Esophagus squamous epithelium (tissue), 5 donors: ENCODE measurements at places on chromosomes 12 and 14. TPM values are rescaled to one million over a fixed set of nuclear protein-coding genes. Genes with fewer than 3 reads are reported as not detected.
A peak's percentile ranks its signal among the peaks of the same experiment; 100 is the strongest.

DNA sequence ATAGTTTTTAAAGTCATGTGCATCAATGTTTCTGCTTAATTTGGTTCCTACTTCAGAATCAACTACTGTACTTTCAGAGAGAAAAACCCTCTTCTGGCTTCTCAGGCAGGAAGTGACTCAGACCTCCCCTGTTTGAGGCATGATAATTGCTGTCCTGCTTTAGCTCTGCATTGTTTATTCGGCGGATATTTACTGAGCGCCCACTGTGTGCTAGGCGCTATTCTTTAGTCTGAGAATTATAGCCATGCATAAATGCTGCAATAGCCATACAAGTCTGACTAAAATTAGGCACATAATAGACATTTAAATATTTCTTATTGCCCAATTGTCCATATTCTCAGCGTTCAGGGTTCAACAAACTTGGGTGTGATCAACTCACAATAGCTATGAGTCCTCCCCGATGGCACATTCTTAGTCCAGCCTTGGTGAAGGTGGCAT lies 6.1 kb upstream of the AMIGO2 start:
- H3K27me3 ChIP-seq: no peaks in the 10 kb centered on the region
- no peaks in the 10 kb centered on the region for H3K36me3 ChIP-seq
- DNase-seq: no peak
- H3K4me3 ChIP-seq: no peak overlapping the region
- H3K4me1 ChIP-seq: peaks cover 13% of the 10 kb centered on the region
- H3K27ac ChIP-seq: no peak overlapping the region

- peaks cover 44% of the 10 kb centered on the region for H3K36me3 ChIP-seq
- DNase-seq: no peak
- H3K4me3 ChIP-seq: peak overlapping the region; percentile 85
These were observed 525 bp downstream of the ATP5F1B start for GRCh38 chr12:56645201-56645716.

DNA sequence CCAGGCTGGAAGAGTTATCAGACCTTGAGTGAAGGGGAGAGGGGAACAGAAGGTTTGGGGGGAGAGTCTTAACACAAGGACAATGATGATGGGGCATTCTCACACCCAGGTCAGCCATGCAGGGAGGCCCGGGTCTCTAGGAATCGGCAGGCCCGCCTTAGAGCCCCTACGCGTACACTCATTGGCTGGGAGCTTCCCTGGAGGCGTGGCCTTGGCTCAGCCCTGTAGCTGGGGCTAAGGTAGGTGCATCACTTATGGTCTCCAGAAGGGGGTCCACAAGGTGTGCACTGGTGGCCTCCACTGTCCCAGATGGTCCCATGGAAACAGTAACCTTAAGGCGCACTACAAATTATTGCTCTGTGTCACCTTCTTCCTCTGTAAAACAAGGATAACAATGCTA lies 660.1 kb downstream of the MED13L start:
- no peaks in the 10 kb centered on the region for H3K36me3 ChIP-seq
- DNase-seq: no peak
- H3K4me1 ChIP-seq: no peaks in the 10 kb centered on the region
- H3K4me3 ChIP-seq: no peak overlapping the region
- H3K27me3 ChIP-seq: no peaks in the 10 kb centered on the region

DNA sequence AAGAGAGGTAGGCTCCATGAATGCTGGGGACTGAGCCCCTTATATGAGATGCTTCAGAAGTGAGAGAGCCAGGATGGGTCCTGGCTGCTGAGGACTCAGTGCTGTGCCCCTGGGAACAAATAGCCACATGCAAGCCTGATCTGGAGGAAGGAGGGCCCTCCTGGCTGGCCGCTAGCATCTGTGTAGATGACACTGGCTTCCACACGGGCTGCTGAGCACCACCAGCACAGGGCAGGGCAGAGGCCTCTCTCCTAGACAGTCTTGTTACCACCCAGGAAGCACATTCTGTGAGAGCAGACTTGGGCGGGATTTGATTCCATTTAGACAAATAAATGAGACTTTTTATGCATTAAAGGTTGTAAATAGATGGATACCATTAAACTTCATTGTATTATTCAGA lies 48.0 kb downstream of the ZNF664 start:
- H3K36me3 ChIP-seq: no peaks in the 10 kb centered on the region
- H3K4me1 ChIP-seq: no peaks in the 10 kb centered on the region
- no peak overlapping the region for H3K27ac ChIP-seq
- no peaks in the 10 kb centered on the region for H3K27me3 ChIP-seq

DNA sequence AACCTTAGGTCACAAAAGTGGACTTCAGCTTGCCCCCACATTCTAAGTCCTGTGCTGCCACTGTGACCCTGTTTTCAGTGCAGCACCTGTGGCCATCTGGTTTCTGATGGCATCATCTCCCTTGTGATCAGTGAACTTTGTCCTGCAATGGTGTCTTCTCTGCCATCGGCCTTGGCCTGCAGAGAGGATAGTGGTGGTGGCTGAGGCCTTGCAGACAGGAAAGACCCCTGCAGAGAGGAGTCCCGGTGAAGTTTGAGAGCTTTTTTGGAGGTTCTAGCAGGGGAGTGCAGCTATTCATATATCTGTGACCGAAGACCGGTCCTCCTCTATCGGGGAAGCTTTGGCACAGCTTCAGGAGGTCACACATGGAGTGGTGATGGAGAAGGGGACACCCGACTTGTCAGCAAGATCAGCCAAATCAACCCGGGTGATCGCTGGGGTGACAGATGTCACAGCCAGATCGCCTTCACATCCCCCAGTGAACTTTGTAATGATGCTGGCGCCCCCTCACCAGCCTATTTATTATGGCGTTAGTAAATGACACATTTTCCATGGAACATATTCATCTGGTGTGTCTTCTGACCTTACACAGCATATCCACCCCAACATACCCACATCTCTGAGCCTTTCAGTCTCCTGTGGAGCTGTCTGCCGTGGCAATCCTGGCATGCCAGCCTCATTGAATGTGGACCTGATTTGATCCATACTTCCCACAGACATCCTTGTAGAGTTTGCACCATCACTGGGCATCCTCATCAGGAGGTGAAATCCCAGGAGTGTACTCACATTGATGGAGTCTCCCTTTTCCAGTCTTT lies 136.1 kb downstream of the PAPOLA start:
- no peak overlapping the region for H3K4me3 ChIP-seq
- no peak overlapping the region for H3K27ac ChIP-seq
- no peaks in the 10 kb centered on the region for H3K4me1 ChIP-seq
- H3K27me3 ChIP-seq: no peaks in the 10 kb centered on the region
- no peak for DNase-seq

- H3K4me3 ChIP-seq: no peak overlapping the region
- no peak for DNase-seq
- H3K27ac ChIP-seq: peak overlapping the region; percentile 83
- H3K27me3 ChIP-seq: no peaks in the 10 kb centered on the region
- H3K36me3 ChIP-seq: no peaks in the 10 kb centered on the region
- H3K4me1 ChIP-seq: peaks cover 49% of the 10 kb centered on the region
These were observed 23.7 kb upstream of the PPP1R13B start for GRCh38 chr14:103870891-103871595.

- no peak overlapping the region for H3K27ac ChIP-seq
- no peak for DNase-seq
- no peak overlapping the region for H3K4me3 ChIP-seq
- no peaks in the 10 kb centered on the region for H3K36me3 ChIP-seq
- no peaks in the 10 kb centered on the region for H3K27me3 ChIP-seq
These were observed 411.0 kb upstream of the OR4E1 start for GRCh38 chr14:22084393-22085281.

DNA sequence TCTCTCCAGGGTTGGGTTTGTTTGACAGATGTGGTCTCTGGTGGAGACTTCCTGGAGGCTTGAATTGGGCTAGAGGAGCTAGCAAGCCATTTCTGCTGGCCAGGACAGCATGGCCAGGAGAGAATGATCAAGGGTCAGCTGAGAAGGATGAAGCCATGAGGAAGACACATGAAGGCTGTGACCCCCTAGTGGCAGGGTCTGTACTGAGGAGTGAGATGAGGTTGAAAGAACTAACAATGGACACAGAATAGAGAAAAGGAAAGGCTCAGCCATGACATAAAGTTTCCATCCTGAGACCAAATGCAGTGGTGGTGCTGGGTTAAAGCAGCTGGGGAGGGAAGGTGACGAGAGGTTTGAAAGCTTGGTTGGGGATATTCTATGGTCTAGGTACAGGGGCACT lies 89.9 kb downstream of the NT5DC3 start:
- no peak for DNase-seq
- peaks cover 6% of the 10 kb centered on the region for H3K27me3 ChIP-seq
- H3K4me1 ChIP-seq: no peaks in the 10 kb centered on the region
- no peak overlapping the region for H3K4me3 ChIP-seq
- no peaks in the 10 kb centered on the region for H3K36me3 ChIP-seq
- no peak overlapping the region for H3K27ac ChIP-seq

GRCh38 chr12:25725470-25725869 lies 172.4 kb upstream of the LMNTD1 start:
- no peaks in the 10 kb centered on the region for H3K36me3 ChIP-seq
- no peak for DNase-seq
- no peaks in the 10 kb centered on the region for H3K27me3 ChIP-seq
- H3K27ac ChIP-seq: no peak overlapping the region

DNA sequence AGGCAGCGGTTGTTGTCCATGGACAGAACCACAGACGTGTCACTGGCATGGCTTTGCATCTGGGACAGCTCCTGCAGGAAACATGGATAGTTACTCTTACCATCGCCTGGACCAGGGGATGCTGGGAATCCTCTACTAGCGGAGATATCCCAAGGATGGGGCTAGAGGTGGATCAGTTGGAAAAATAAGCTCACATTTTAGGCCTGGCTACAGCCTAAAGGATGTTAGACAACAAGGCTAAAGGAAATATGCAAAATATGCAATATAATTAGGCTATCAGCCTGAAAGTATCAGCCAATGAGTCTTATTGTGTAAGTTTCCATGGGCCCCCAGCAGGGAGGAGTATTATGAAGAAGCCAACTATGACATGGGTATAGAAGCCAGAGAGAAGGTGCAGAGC lies 5.0 kb downstream of the KRT76 start:
- H3K4me1 ChIP-seq: no peaks in the 10 kb centered on the region
- no peaks in the 10 kb centered on the region for H3K36me3 ChIP-seq

GRCh38 chr12:42794806-42795205 lies 205.3 kb upstream of the PRICKLE1 start:
- no peaks in the 10 kb centered on the region for H3K27me3 ChIP-seq
- DNase-seq: no peak
- H3K4me1 ChIP-seq: no peaks in the 10 kb centered on the region
- H3K27ac ChIP-seq: no peak overlapping the region
- no peak overlapping the region for H3K4me3 ChIP-seq
- no peaks in the 10 kb centered on the region for H3K36me3 ChIP-seq

- DNase-seq: no peak
- peaks cover 39% of the 10 kb centered on the region for H3K4me1 ChIP-seq
- peak overlapping the region; percentile 19 for H3K27ac ChIP-seq
- H3K36me3 ChIP-seq: no peaks in the 10 kb centered on the region
- no peaks in the 10 kb centered on the region for H3K27me3 ChIP-seq
These were observed 135.6 kb upstream of the HIF1A start for GRCh38 chr14:61559641-61560201.

DNA sequence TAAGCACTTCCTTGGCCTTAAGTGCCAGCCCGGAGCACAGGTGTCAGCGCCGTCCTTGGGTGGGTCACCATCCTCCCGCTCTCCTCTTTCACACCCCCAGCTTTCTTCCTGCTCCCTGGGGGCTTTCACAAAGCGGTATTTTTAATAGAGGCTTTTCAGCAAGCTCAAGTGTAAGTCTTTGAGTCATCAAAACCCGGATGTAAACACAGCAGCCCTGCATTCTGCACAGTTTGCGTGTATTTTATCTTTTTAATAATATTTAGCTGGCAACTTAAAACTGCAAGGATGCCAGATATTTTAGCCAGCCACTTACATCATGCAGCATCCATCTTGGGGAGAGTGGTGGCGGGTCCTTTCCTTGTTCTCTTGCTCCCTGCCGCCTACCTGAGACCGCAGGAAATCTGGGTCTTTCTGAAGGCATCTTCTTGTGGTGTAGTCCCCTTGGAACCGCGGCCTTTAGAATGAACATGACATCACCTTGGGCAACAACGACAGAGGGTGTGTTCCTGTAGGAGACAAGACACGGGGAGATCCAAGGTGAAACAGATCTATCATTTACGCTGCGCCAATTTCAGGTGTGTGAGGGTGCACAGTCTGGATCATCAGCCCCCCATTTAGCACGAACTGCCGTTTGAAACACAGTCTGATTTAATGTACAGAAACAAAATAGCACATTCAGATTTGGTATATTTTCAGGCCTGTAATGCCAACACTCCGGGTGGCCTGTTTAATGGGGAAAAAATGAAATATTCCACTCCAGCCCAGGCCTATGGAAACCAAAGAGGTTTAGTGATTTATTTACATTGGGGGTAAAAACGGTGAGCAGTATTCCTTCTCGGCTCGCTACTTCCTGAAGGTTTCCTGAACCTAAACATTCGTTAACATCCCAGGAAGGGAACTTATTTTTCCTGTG lies 12.5 kb upstream of the IRF2BPL start:
- no peaks in the 10 kb centered on the region for H3K27me3 ChIP-seq
- peaks cover 100% of the 10 kb centered on the region for H3K4me1 ChIP-seq
- peak overlapping the region; percentile 59 for H3K4me3 ChIP-seq
- DNase-seq: no peak
- H3K36me3 ChIP-seq: no peaks in the 10 kb centered on the region

GRCh38 chr12:92445253-92446082 lies 257.3 kb upstream of the PLEKHG7 start:
- no peaks in the 10 kb centered on the region for H3K27me3 ChIP-seq
- DNase-seq: no peak
- H3K36me3 ChIP-seq: no peaks in the 10 kb centered on the region
- peak overlapping the region; percentile 25 for H3K4me3 ChIP-seq

- H3K27ac ChIP-seq: no peak overlapping the region
- H3K27me3 ChIP-seq: no peaks in the 10 kb centered on the region
- H3K4me1 ChIP-seq: no peaks in the 10 kb centered on the region
- H3K4me3 ChIP-seq: no peak overlapping the region
These were observed 23.4 kb downstream of the TESPA1 start for GRCh38 chr12:54961190-54961589.

GRCh38 chr12:95218150-95219133 lies 835 bp downstream of the VEZT start:
- H3K36me3 ChIP-seq: no peaks in the 10 kb centered on the region
- H3K27me3 ChIP-seq: no peaks in the 10 kb centered on the region
- no peak for DNase-seq
- peak overlapping the region; percentile 97 for H3K27ac ChIP-seq
- H3K4me1 ChIP-seq: no peaks in the 10 kb centered on the region

DNA sequence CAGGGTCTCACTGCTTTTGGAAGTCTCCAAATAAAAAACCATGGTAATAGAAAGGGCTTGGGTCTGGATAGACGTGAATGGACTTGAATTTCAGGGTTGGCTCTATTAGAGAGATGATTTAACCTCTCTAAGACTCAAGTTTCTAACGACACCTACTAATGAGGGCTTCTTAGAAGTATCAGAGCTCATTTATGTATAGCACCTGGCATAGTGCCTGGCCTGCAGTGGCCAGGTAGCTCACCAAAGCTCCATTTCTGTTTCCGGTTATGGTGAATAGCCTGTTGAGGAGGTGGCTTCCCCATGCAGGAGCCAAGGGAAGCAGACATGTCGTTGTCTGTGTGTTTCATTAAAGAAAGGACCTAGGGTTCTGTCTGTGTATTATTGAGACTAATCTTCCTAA lies 108.6 kb downstream of the ETV6 start:
- no peaks in the 10 kb centered on the region for H3K36me3 ChIP-seq
- H3K4me3 ChIP-seq: no peak overlapping the region
- H3K27me3 ChIP-seq: no peaks in the 10 kb centered on the region
- no peak for DNase-seq

The CCDC184 gene
- total RNA-seq: 1.2 TPM

The ETV6 gene
- 15.8 TPM for total RNA-seq

The LHX5 gene
- not detected for total RNA-seq

The CYP46A1 gene
- 0.04 TPM for total RNA-seq

The GUCY2C gene
- total RNA-seq: 0.19 TPM

The PRB2 gene
- total RNA-seq: not detected
